Hepatocyte (in vitro differentiated cells): ENCODE measurements at places on chromosomes 3 and 15.

- peak overlapping the region; percentile 52 for H3K27ac ChIP-seq
- H3K4me3 ChIP-seq, result no peak overlapping the region
- DNase-seq, result peak; percentile 23
- no peaks in the 10 kb centered on the region for H3K27me3 ChIP-seq
Observed at GRCh38 chr3:64739971-64740631, 52.3 kb upstream of the ADAMTS9 start.

DNA sequence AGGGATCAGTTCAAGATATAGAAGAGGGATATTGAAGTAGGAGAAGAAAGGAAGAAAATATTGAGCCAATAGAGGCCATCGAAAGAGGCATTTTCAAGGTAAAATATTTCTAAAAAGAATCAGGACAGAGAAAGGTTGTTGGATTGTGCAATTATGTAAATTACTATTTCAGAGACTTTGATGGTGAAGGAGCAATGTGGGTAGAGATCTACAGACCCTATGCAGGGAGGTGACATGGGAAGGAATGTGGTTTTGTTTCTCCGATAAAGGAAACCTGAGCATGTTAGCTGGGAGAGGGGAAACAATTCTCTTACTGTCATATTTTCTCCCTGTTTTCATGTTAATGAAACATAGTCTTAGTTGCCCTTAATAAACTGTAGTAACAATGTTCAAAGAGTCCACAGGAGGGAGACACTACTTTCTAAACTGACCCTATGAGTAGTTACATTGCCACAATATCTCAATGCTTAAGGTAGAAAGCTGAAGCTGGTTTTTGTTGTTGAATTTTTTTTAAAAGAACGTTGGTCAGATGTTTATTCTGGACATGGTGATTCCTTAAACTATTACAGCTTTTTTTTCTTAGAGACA is 133.3 kb downstream of the GRM7 start:
- no peaks in the 10 kb centered on the region for H3K27me3 ChIP-seq
- H3K4me1 ChIP-seq, result no peaks in the 10 kb centered on the region
- H3K36me3 ChIP-seq, result no peaks in the 10 kb centered on the region
- H3K4me3 ChIP-seq, result no peak overlapping the region

DNA sequence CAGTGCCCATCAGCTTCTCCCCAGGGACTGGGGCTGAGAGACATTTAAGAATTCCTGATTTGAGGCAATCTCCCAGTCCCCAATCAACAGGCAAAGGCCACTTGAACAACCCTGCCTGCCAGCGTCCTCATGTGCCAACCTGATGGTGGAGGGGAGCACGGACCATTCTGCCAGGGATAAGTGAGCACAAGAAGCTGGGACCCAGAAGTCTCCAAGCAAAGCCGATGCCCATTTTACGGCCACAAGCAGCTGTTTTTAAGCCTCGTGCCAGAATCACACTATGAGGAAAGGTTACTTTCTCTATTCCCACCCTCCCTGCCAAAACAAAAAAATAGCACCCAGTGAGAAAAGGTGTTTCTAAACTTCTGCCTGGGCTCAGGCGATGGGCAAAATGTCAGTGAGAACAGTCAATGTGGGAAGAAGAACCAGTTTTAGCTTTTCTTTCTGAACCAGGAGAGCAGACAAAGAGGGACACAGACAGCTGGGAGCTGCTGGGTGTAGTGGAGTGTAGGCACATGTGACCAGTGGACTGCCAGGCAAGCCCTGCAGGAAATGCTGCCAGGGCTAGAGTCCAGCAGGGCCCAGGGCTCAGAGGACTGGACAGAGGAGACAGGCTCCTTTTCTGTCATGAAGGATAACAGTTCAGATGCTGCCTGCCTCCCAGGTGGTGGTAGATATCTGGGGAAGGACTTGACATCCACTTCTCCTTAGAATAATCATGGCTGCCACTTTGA is 57.7 kb downstream of the ATP2B2 start:
- H3K27ac ChIP-seq, result no peak overlapping the region
- no peak overlapping the region for H3K4me3 ChIP-seq
- H3K4me1 ChIP-seq, result no peaks in the 10 kb centered on the region
- no peak for DNase-seq

DNA sequence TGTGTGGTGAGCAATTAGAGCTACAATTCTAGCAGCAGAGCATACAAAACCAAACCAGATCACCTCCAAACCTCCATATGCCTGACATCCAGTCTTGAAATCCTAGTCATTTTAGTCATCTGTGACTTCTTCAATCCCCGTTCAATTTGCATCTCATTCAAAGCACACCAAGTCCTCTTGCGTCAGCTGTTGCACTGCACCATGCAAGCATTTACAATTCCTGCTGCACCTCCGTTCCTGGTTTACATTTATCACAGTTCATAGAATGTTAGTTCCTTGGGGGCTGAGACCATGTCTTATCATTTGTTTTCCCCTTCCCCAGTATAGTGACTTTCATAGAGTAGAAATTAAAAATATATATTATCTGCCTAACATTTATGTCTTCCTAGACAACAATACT is 116.9 kb downstream of the BDH1 start:
- H3K27ac ChIP-seq, result no peak overlapping the region
- no peak for DNase-seq
- H3K4me3 ChIP-seq, result no peak overlapping the region
- H3K4me1 ChIP-seq, result no peaks in the 10 kb centered on the region
- no peaks in the 10 kb centered on the region for H3K27me3 ChIP-seq

DNA sequence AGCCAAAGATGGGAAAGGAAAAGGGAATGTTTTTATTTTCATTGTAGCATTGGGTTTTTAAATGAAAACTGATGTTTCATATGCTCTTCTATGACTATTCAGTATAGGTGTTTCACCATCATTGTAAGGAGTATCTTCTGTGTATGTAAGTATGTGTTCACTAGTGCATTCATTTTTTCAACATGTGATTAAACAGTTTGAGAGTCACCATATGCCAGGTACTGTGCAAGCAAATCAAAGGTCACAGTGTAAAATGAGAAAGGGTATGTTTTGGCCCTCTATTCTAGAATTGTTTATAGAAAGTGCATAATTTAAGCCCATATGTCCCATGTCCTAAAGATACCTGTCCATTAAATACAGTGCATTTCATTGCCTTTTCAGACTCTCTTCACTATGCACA is 207.2 kb downstream of the ZBTB20 start:
- no peak overlapping the region for H3K27ac ChIP-seq
- no peaks in the 10 kb centered on the region for H3K27me3 ChIP-seq
- H3K4me3 ChIP-seq, result no peak overlapping the region

- DNase-seq, result no peak
- H3K27me3 ChIP-seq, result peaks cover 50% of the 10 kb centered on the region
- H3K36me3 ChIP-seq, result no peaks in the 10 kb centered on the region
- no peak overlapping the region for H3K4me3 ChIP-seq
Observed at GRCh38 chr15:28093752-28094535, 5.2 kb downstream of the OCA2 start.

DNA sequence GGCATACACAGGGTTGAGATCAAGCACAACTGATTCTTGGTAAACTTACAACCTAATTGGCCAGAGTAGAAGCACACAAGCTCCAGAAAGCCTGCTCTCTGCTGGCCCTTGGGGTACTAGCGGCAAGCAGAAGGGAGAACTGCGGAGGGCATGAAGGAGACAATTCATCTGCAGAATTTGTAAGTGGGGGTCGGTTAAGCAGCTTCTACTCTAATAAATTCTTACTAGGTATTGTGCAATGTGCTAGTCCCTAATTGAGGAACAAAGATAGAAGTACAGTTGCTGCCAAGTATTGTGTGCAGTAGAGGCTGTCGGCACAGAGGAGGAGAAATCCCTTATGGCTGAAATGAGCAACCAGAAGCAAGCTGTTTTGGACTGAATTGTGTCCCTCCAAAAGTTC is 91.2 kb upstream of the VEPH1 start:
- peaks cover 9% of the 10 kb centered on the region for H3K27me3 ChIP-seq
- no peak for DNase-seq
- no peaks in the 10 kb centered on the region for H3K4me1 ChIP-seq
- no peak overlapping the region for H3K4me3 ChIP-seq
- H3K27ac ChIP-seq, result no peak overlapping the region

GRCh38 chr3:194941956-194942511 is 256.4 kb downstream of the FAM43A start:
- H3K36me3 ChIP-seq, result no peaks in the 10 kb centered on the region
- H3K4me3 ChIP-seq, result no peak overlapping the region
- no peak overlapping the region for H3K27ac ChIP-seq
